ENCODE measurements at places on chromosomes 6 and 20.
A peak's percentile ranks its signal among the peaks of the same experiment; 100 is the strongest.

GRCh38 chr20:13205425-13205824 lies 15.6 kb upstream of the ISM1 start:
- no peak for DNase-seq

- no peak for DNase-seq
Observed at GRCh38 chr6:22254886-22255285, 42.0 kb downstream of the PRL start.

DNA sequence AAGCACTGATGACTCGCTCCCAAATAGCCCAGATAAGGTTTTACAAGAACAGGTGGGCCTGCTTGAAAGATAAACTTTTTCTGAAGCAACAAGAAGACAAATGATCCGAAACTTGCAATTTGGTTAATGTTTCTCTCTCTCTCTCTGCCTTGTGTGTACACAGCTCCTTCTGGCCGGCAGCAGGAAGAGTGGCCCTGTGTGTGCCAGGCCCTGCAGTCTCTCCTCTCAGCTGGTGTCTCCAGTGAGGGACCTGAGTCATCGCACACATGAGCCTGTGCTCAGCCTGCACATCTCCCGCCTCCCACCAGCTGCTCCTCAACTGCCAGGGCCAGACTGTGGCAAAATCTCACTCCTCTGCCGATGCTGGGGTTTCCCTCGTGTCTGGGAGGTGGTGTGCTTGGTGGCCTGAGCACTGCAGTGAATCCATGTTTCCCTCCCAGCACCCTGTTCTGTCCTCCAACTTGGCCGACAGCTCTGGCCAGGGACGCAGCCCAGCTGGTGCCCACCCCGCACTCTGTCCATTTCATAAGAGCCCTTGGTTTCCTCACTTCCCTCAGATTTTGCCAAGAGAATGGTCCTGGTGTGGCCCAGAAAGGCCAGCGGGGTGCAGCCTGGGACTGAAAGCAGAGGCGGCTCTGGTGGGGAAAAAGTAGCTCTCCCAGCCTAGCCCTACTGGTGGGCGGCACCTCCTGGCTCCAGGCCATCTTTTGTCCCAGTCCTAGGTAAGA lies 49.4 kb downstream of the ERMARD start:
- DNase-seq: no peak

- DNase-seq: no peak
Observed at GRCh38 chr6:11320914-11321597, 88.6 kb upstream of the NEDD9 start.

GRCh38 chr6:8995156-8995555 lies 559.8 kb upstream of the SLC35B3 start:
- DNase-seq: no peak

DNA sequence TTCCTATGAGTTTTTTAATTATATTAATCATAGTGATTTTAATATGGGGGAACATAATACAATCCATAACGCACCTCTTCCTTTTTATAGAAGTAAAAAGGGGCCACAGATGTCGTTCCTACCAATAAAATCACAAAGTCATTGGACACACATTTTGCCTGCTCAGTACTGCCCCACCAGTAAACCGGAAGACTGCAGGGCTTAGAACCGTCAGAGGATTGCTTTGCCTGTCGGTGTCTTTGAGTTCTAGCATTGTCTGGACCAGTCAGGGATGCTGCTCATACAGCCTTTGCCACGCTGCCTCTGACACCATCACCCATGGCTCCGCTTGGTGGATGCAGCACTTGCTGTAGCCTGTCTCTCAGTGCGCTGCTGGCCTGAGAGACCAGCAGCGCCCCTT lies 853.6 kb downstream of the C6orf118 start:
- no peak for DNase-seq

- no peak for DNase-seq
Observed at GRCh38 chr6:74048387-74048786, 352.4 kb downstream of the CD109 start.

- no peak for DNase-seq
Observed at GRCh38 chr20:63937596-63937995, 18.6 kb downstream of the UCKL1 start.

DNA sequence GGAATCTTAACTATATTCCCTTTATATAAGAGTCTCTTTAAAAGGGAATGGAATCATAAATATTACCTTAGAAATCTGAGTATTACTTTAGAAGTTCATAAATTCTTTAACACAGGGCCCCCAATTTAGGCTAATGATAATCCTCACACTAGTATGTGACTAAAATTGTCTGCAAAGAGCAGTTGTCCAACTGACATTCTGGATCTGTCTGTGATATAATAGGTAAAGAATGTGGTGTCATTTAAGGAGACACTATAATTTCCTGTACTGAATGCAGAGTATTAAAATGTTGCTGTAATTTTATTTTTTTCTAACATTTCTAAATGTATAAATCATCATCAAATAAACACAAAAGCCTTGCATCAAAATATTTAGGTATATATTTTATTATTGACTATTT lies 128.5 kb upstream of the DST start:
- no peak for DNase-seq

- no peak for DNase-seq
Observed at GRCh38 chr6:108596956-108597355, 36.2 kb downstream of the FOXO3 start.

DNA sequence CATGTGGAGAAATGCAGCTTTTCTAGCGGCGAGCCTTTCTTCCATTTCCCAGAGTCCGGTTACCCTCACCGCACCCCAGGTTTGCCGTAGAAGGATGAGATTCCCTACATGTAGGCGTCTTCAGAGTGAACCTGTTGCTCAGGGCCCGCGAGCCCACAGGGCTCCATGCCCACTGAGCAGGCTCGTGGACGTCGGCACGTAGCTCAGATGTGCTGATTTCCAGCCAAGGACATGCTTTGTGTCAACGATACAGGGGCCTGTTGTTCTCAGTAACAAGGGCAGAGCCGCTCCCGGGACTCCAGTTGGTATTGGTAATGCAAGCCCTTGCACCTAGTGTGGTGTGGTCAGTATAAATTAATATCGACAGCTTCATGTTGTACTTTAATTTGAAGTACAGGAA lies 159.6 kb downstream of the MTHFD1L start:
- no peak for DNase-seq

- no peak for DNase-seq
Observed at GRCh38 chr20:34015401-34016335, 22.0 kb downstream of the RALY start.

- DNase-seq: peak; percentile 41
Observed at GRCh38 chr6:139334806-139335446, 39.5 kb downstream of the CITED2 start.
